ENCODE measurements at places on chromosomes 6 and 20. TPM values are rescaled to one million over a fixed set of nuclear protein-coding genes. Genes with fewer than 3 reads are reported as not detected.

DNA sequence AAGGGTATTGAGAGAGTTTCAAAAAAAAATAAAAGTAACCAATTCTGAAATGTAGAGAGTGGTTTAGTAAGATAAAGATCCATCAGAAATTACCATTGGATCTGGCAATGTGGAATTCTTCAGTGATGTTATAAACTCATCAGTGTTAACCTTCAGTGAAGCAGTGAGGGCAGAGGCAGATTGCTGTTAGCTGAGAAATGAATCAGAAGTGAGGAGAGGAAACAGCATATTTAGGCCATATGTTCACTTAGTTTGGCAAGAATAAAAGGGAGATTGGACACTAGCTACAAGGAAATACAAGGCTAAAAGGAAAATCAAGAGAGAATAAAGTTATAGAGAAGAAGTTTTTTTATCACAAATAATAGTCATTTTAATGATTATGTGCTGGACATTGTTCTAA, 9.6 kb downstream of the KCNQ5 start:
- no peak for DNase-seq
- no peak overlapping the region for H3K4me3 ChIP-seq
- no peaks in the 10 kb centered on the region for H3K4me1 ChIP-seq
- H3K27ac ChIP-seq = no peak overlapping the region
- no peaks in the 10 kb centered on the region for H3K36me3 ChIP-seq

FAM209B gene
- total RNA-seq = not detected

DNA sequence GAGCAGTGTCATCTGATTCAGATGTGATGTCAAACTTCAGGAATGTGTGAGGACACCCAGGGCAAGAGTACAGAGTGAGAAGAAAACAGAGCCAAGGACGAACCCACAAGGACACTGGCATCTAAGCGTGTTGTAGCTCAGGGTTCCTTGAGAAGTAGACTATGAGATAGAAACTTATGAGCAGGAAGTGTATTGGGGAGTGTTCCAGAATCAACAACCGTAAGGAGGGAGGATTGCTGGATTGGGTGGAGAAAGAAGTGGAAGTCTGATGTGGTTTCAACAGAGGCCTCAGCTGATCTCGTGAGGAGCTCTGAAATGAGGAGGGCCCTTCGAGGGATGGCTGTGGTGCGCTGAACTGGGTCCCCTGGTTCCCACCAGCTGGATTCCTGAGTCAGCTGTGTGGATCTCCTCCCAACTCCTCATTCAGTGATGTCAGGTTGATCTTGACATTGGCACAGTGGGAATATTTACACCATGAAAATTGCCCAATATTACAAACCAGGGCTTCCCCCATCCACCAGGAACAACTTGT, 25.7 kb upstream of the IGF2R start:
- no peaks in the 10 kb centered on the region for H3K27me3 ChIP-seq
- H3K4me1 ChIP-seq = peaks cover 6% of the 10 kb centered on the region
- no peak for DNase-seq
- H3K36me3 ChIP-seq = no peaks in the 10 kb centered on the region
- H3K4me3 ChIP-seq = no peak overlapping the region
- peak overlapping the region; percentile 43 for H3K27ac ChIP-seq

OGFRL1 gene
- total RNA-seq = 6.7 TPM

DNA sequence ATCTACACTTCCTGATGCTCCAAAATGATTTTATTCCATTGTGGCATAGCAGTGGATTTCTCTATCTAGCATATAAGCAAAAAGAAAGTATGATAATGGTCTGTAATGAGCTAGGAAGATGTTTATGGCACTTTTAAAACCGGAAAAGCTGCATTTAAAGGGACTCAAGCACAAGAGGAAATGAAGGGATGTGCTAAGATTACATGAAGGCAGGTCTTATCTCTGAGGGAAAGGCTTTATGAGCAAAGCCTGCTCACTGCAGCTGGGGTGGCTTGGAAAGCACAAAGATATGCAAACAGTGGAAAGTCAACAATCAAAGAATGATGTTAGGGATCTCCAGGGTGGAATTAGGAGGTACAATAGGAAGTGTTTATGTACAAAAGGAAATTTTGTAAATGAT, 138.2 kb downstream of the TENT5A start:
- H3K36me3 ChIP-seq = no peaks in the 10 kb centered on the region
- H3K4me3 ChIP-seq = no peak overlapping the region
- H3K27ac ChIP-seq = no peak overlapping the region
- no peak for DNase-seq

- H3K27me3 ChIP-seq = no peaks in the 10 kb centered on the region
- peaks cover 18% of the 10 kb centered on the region for H3K4me1 ChIP-seq
- no peak for DNase-seq
- no peaks in the 10 kb centered on the region for H3K36me3 ChIP-seq
These were observed 8.2 kb downstream of the ZFAND3 start for GRCh38 chr6:37827603-37828265.

DNA sequence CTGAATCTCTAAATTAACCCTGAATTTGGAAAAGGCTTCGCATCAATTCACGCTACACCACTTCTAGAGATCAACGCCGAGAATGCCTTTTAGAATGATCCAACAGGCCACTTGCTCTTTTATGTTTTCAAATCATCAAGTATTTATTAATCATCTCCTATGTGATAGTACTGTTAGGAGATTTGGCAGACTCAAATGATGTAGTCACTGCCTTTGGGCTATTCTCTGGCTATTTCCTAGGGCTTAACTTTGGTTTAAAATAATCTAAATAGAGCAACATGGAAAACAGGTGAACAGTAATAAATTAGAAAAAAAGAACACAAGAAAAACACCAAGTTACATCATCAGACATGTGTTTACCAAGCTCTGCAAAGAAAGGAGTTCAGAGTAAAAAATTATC, 140.3 kb downstream of the TENT5A start:
- no peaks in the 10 kb centered on the region for H3K36me3 ChIP-seq
- no peak overlapping the region for H3K4me3 ChIP-seq
- H3K27ac ChIP-seq = no peak overlapping the region
- no peaks in the 10 kb centered on the region for H3K4me1 ChIP-seq
- no peak for DNase-seq

ADGRB3 gene
- total RNA-seq = 0.96 TPM

RAB32 gene
- 12.4 TPM for total RNA-seq

GRCh38 chr6:94736236-94736635, 841.1 kb upstream of the MANEA start:
- no peaks in the 10 kb centered on the region for H3K4me1 ChIP-seq
- no peaks in the 10 kb centered on the region for H3K27me3 ChIP-seq
- no peak for DNase-seq
- H3K27ac ChIP-seq = no peak overlapping the region
- no peak overlapping the region for H3K4me3 ChIP-seq

DNA sequence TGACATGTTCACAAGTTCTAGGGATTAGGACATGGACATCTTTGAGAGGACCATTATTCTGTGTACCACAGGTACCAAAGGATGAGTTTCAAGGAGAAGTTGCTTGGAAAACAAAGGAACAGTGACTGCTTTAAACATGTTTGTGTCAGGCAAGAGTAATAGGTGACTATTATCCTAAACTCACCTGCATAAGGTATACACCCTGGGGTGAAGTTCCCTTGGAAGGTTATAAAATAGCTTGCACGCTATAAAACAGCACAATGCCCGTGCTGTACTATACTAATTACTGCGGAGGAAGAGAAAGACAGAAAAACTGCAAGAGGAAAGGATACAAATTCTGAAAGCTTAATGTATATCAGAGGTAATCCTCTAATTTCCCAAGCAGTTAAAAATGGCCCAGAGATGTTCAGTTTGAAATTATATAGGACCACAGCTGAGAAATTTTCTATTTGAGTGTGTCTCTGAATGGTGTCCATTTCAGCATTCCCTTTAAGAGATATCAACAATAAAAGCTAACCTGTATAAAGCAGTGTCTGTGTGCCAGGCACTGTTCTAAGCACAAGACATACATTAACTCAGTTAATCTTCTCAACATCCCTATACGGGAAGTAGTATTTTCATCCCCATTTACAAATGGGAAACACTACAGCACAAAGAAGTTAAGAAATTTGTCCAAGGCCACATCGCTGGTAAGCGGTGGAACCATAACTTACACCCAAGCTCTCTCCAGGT, 19.7 kb downstream of the TBC1D32 start:
- H3K4me3 ChIP-seq = no peak overlapping the region
- no peaks in the 10 kb centered on the region for H3K4me1 ChIP-seq
- H3K27ac ChIP-seq = no peak overlapping the region
- H3K36me3 ChIP-seq = no peaks in the 10 kb centered on the region
- DNase-seq = no peak
- H3K27me3 ChIP-seq = no peaks in the 10 kb centered on the region

DNA sequence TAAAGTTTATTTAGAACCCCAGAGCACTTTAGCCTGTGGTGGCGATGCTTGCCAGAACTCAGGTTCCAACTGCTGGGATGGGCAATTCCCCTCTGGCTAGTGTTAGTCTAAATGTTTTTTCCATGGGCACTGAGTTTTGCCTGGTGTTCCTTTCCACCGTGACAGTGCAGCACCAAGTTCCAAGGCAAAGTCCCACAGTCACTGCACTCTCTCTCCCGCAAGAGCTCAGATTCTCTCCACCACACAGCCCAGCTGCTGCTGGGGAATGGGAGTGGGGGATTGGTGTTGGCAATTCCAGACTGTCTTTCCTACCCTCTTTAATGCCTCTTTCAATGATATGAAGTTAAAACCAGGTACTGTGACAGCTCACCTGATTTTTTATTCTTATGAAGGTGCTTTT, 247.6 kb downstream of the ALDH8A1 start:
- H3K4me3 ChIP-seq = no peak overlapping the region
- no peak for DNase-seq
- H3K27me3 ChIP-seq = no peaks in the 10 kb centered on the region
- no peaks in the 10 kb centered on the region for H3K36me3 ChIP-seq

QKI gene
- total RNA-seq = 105 TPM

- no peak for DNase-seq
- no peaks in the 10 kb centered on the region for H3K27me3 ChIP-seq
- no peak overlapping the region for H3K4me3 ChIP-seq
- no peak overlapping the region for H3K27ac ChIP-seq
These were observed 42.8 kb downstream of the LAMA2 start for GRCh38 chr6:128925765-128926164.

DNA sequence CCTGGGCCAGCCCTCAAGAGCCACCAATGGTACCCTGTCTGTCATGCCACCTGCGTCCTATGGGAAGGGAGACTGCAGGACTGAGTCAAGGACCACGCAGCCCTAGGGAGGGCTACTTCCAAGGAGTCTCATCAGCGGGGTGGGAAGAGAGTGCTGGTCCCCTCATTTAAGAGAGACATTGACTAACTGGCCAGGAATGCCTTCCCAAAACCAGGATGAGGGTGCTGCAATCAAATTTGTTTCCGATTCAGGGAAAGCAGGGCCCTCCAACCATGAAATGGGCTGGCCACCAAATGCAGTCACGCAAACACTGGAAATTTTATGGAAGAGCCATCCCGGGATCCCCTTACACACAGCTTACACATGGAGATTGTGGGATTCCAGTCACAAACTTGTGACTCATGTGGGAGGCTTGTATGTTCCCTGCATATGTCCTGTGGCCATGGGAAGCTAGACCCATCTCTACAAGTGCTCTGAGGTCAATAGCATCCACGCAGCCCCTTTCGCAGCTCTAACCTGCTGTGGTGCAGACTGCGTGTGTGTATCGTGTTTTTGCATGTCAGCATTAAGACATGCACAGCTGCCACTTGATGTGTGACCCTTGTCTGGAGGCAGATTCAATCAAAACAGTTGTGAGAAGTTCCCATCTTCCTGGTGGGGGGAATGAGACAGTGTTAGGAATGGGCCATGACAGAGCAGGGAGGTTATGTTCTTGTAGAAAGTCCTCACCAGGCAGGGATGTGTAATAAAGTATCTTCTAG, 53.0 kb upstream of the CST7 start:
- H3K27me3 ChIP-seq = no peaks in the 10 kb centered on the region
- H3K4me1 ChIP-seq = no peaks in the 10 kb centered on the region
- no peaks in the 10 kb centered on the region for H3K36me3 ChIP-seq
- H3K27ac ChIP-seq = no peak overlapping the region
- no peak for DNase-seq
- no peak overlapping the region for H3K4me3 ChIP-seq

GPX5 gene
- total RNA-seq = not detected

- H3K27ac ChIP-seq = no peak overlapping the region
- DNase-seq = no peak
- peaks cover 23% of the 10 kb centered on the region for H3K4me1 ChIP-seq
- H3K36me3 ChIP-seq = no peaks in the 10 kb centered on the region
- no peaks in the 10 kb centered on the region for H3K27me3 ChIP-seq
These were observed 2.8 kb downstream of the BCL2L1 start for GRCh38 chr20:31719644-31720485.

DNA sequence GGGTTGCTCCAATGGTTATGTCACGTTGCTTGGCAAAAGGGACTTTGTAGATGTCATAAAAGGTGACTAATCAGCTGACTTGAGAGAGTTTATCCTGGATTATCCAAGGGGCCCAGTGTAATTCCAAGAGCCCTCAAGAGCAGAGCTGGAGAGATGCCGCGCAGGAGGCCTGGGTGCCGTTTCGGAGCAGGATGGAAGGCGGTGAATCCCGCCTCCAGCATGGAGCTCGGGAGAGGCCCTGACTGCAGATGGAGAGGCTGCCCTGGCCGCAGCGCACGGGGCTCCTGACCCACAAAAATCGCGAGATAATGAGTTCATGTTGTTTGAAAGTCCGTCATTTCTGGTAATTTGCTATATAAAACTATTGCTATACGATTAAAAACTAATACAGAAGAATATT, 219.8 kb downstream of the ZDHHC14 start:
- H3K27ac ChIP-seq = no peak overlapping the region
- no peaks in the 10 kb centered on the region for H3K36me3 ChIP-seq
- DNase-seq = no peak
- no peaks in the 10 kb centered on the region for H3K27me3 ChIP-seq

DNA sequence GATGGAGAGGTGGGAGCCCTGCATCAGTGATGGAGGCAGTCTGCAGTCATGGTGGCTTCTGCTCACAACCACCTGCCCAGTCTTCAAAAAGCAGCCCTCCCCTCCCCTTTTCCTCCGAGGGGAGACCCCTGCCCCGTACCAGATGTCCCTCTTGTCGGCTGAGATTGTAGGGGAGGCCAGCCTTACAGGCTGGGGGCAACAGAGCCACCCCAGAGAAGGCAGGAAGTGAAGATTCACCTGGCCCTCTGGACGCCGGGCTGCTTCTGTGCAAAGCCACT, 4.5 kb downstream of the TNFRSF6B start:
- H3K4me1 ChIP-seq = peaks cover 2% of the 10 kb centered on the region
- no peak for DNase-seq
- no peak overlapping the region for H3K4me3 ChIP-seq
- H3K27ac ChIP-seq = no peak overlapping the region
- no peaks in the 10 kb centered on the region for H3K27me3 ChIP-seq
- H3K36me3 ChIP-seq = no peaks in the 10 kb centered on the region

GRCh38 chr6:12348530-12349511, 58.7 kb downstream of the EDN1 start:
- no peaks in the 10 kb centered on the region for H3K36me3 ChIP-seq
- H3K4me1 ChIP-seq = no peaks in the 10 kb centered on the region
- DNase-seq = no peak
- H3K4me3 ChIP-seq = no peak overlapping the region

C6orf141 gene
- 0.40 TPM for total RNA-seq

DNA sequence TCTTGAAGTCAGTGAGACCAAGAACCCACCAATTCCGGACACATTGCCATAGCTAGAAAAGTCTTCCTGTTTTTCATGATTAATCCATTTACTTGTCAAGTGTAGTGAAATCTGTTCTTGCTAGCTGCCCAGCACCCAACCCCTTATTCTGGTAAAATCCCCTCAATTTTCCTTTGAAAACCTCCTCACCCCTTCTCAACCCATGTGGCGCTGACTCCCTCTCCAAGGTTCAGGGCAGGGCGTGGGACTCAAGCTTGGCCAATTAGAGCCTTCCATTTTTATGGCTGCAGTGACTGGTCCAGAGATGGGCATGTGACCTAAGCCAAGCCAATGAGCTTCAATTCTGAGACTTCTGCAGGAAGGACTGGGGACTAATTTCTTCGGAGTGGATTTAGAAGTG, 9.8 kb upstream of the ZBP1 start:
- H3K27me3 ChIP-seq = no peaks in the 10 kb centered on the region
- H3K36me3 ChIP-seq = no peaks in the 10 kb centered on the region
- H3K4me1 ChIP-seq = no peaks in the 10 kb centered on the region
- no peak overlapping the region for H3K4me3 ChIP-seq
- DNase-seq = no peak
- H3K27ac ChIP-seq = no peak overlapping the region

Data from ovary (tissue), 10 donors.